ENCODE measurements at places on chromosomes 5 and 9.

- DNase-seq, result peak; percentile 80
Measured at GRCh38 chr5:77143998-77144836, 57.1 kb upstream of the ZBED3 start.

DNA sequence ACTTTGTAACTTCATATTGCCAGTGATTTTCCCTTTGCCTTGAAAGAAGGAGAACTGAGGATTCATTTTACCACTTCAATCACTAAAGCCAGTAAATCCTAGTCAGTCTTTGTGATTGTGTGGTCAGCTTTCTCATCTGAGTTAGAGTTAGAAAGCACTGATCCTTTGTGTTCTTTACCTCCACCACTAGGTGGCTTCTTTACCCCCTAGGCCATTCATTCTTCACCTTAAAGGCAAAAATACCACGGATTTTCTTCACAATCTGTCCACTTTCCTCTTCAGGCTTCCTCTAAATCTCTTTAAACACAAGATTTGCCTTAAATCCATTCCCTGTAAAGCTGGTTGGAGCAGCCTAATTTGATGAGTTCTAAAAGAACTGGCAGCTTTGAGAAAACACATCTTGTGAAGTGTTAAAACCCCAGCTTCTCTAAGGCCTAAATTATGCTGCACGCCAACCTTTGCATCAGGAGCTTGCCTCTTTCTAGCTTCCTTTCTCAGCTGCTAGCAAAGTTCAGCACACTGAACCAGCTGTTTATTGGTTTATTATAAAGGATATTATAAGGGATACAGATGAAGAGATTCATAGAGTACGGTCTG, 20.4 kb downstream of the BDP1 start:
- DNase-seq, result peak; percentile 4

DNA sequence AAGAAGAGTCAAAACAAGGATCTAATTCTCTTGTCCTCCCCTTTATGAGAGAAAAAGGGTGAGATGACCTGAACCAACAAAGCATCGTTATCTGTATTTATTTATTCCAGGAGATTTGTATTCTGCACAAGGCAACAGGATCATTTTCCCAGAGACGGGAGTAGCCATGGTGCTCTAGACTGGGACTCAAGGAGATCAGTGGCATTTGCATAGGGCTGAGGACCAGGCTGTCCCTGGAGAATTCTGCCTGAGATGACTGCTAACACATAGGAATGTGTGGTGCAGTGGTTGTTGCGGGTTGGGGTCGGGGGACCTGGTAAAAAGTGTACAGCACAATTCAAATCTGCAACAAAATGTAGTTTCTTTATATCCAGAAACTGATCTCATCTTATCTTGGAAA, 22.3 kb upstream of the ZNF474 start:
- no peak for DNase-seq

GRCh38 chr9:35552376-35552775, 52.7 kb upstream of the TESK1 start:
- no peak for DNase-seq
